ENCODE measurements at places on chromosomes 1 and 21.

DNA sequence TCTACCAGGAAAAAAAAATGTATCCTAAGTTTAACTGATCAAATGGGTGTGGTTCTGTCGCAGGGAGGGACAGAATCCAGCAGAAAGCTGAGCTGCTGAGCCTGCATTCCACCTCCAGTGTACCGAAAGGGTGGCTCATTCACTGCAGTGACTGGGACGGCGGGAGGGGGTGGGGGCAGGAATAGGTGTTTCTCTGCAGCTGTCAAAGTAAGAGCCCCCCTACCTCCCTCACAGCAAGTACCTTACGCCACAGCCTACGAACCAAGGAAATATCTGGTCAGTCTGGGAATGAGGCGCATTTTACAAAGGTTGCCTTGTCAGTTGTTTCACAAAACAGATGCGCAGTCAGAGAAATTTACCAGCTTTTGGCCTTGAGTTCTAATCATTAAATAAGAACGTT, 1.7 kb downstream of the S100B start:
- DNase-seq: no peak

DNA sequence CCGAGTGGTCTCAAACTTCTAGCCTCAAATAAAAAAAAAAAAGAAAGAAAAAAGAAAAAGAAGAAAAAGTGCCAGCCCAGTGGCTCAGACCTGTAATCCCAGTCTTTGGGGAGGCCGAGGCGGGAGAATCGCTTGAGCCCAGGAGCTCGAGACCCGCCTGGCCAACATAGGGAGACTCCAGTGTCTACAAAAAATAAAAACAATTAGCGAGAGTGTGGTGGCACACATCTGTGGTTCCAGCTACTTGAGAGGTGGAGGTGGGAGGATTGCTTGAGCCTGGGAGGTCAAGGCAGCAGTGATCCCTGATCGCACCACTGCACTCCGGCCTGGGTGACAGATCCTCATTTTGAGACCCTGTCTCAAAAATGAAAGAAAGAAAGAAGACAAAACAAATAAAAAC, 1.4 kb upstream of the PTGFRN start:
- no peak for DNase-seq

- DNase-seq: no peak
Measured at GRCh38 chr1:5879421-5879820, 112.8 kb downstream of the NPHP4 start.

GRCh38 chr1:23481026-23481597, 2.9 kb downstream of the ASAP3 start:
- DNase-seq: no peak

- DNase-seq: no peak
Measured at GRCh38 chr1:204752688-204753040, 67.1 kb upstream of the LRRN2 start.

- no peak for DNase-seq
Measured at GRCh38 chr1:91171898-91172297, 150.1 kb upstream of the ZNF644 start.

Measured in retinal pigment epithelial cell (primary cell).